ENCODE measurements at places on chromosomes 3 and 15. TPM values are rescaled to one million over a fixed set of nuclear protein-coding genes. Genes with fewer than 3 reads are reported as not detected.

Gene NANOGP8
- total RNA-seq = 0.73 TPM

Gene DZIP1L
- 27.2 TPM for total RNA-seq

Gene GOLGA6L4
- 0.78 TPM for total RNA-seq

Gene TM4SF18
- 0.39 TPM for total RNA-seq

Gene RNF123
- total RNA-seq = 35.8 TPM

Data from subcutaneous preadipocyte (primary cell).